ENCODE measurements at places on chromosomes 11 and 22.

GRCh38 chr11:103649401-103649895 is 387.0 kb upstream of the DDI1 start:
- no peak for DNase-seq

DNA sequence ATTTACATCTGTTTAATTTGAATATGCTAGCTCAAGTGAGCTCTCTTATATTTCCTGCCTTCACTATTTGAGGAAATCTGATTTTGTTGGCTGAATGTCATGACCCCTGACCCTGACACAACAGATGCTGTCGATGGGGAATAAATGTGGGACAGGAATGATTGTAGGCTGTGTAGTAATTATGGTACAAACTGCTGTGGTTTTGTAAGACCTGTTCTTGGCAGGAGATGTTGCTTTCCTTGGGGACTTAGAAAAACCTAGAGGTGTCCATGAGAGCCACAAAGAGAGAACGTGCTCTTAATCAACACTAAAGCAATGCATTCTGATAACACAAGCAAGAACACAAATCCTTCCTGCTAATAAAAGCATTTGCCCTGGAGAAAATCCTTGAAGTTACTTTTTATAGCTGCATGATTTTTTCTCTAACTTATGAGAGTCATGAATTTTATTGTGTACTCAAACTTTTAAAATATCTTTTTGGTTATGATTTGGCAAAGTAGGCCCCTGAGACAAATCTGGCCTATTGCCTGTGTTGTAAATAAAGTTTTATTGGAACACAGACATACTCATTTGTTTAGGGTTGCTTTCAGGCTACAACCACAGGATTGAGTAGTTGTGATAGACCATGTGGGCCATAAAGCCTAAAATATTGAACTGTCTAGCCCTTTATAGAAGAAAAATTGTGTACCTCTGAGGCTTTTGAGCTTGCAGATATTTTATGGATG is 90.2 kb downstream of the DDX10 start:
- DNase-seq: no peak

DNA sequence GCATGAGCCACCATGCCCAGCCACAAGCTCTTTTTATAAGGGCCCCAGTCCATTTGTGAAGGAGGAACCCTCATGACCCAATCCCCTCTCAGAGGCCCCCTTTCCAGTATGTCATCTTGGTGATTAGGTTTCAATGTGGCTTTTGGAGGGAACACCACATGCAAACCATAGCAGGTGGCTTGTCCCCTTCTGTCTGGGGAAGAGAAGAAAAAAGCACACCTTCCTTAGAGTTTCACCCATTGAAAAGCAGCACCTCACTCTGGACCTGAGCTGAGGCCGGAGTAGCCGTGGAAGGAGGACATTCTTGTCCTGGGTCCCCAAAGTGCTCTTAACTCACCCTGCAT is 25.4 kb downstream of the NEAT1 start:
- no peak for DNase-seq

- peak; percentile 6 for DNase-seq
Measured at GRCh38 chr11:65744026-65744698, 23.6 kb upstream of the RNASEH2C start.

- DNase-seq: no peak
Measured at GRCh38 chr22:32204040-32204855, 625 bp downstream of the RFPL2 start.

- no peak for DNase-seq
Measured at GRCh38 chr11:21321072-21321471, 651.7 kb downstream of the NELL1 start.

DNA sequence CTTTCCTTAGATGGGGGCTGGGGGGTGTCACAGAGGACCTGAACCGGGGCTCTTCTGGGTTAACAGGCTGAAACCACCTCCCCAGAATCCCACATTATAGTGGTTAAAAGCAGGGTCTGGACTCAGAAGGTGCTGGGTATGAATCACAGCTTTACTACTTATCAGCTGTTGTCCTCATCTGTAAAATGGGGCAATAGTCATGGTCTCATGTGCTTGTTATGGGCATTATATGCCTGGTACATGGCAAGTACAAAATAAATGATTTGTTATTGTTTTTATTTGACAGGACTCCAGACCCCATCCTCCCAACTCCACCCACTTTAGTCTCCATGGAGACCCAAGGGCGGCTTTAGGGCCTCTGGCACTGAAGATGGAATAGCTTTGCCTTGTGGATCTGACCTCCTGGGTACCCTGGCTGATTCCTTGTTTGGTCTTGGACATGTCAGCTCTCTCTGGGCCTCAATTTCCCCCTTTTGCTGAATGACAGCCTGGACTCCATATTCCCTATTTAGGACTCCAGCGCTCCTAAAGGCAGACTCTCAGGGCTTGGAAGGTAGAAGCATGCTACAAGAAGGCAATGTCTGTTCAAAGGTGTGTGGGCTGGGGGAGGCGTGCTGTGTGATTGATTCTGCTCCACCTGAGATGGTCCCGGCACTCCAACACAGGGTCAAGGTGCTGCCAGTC is 812 bp upstream of the SMTN start:
- DNase-seq: peak; percentile 15

DNA sequence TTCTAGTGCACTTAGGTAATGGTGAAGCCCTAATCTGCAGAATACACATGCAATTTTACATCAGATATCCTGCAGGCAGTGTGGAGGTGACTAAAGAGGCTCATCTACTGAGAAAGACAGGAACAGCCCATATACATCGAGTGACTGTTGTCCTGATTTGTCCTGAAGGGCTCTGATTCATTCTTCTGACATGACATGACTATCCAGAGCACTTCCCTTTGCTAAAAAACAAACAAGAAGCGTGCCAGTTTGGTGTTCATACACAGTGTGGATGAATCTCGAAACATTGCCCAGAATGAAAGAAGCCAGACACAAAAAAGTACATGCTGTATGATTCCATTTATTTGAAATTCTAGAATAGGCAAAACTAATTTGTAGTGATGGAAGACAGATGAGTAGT is 48.0 kb upstream of the AMPD3 start:
- DNase-seq: no peak

GRCh38 chr11:95033051-95033450 is 8.0 kb downstream of the KDM4E start:
- no peak for DNase-seq

DNA sequence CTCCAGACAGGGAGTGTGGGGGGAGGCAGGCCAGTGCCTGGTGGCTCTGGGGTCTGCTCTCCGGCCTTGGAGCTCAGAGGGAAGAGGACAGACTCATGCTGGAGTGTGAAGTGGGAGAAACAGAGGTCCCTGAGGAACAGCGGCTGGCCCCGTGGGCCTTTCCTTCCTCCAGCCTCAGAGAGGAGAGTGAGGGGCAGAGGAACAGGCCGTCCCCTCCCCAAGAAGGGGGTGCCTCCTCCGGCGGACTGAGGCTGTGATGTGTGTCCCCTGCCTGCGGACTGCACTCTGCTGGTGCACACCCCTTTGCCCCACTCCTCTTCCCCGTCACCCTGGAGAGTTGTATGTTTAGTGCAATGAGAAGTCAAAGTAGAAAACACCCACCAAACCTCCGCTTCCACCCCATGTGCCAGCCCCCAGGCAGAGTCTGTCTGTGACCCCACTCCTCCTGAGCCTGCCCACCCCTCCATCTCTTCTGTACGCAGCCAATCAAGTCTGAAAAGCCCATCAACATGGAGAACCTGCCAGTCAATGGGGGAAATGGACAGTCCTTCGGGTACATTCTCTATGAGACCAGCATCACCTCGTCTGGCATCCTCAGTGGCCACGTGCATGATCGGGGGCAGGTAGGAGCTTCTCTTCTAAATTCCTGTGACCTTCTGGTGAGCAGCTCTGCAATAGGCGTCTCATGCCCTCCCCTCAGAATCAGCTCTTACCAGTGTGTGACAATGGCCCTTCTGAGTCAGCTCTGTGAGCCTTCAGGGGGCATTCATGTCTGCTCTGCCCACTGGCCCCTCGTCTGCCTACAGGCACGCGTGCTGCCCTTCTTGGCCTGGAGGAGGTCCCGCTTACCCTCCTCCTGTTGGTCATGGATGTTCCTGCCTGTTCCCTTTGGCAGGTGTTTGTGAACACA is 39.0 kb downstream of the GLB1L2 start:
- no peak for DNase-seq

DNA sequence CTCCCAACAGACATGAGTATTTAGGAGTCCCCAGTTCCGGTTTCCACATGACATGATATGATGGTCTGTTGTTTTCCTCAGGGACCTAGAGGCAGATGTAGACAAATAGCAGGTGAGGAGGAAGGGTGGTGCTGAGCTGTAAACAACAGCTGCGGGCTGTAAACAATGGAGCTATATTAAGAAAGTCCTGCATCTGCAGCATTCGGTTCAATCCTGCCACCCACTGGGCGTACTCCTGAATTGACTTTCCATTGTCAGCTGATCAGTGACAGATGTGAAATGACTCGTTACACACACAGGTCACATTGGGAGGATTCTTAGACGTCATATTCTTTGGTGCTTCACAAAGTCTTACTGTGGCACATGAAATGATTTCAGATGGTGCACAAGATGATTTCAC is 26.8 kb upstream of the RAG1 start:
- DNase-seq: peak; percentile 82

- no peak for DNase-seq
Measured at GRCh38 chr22:30891781-30892180, 76.8 kb downstream of the MORC2 start.

DNA sequence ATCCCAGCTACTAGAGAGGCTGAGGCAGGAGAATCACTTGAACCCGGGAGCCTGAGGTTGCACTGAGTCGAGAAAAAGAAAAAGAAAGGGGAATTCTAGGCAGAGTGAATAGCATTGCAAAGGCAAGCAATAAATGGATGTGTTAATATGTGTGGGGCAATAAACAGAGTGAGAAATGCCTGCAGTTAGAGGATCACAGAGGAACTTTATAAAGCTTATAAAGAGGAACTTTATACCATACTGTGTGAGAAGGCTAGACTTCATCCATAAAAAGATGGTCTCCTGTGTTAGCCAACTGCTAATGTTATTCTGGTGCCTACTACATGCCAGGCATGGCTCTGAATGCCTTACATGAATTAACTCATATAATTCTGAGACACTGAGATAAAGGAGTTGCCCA is 841 bp downstream of the B3GNT6 start:
- no peak for DNase-seq

DNA sequence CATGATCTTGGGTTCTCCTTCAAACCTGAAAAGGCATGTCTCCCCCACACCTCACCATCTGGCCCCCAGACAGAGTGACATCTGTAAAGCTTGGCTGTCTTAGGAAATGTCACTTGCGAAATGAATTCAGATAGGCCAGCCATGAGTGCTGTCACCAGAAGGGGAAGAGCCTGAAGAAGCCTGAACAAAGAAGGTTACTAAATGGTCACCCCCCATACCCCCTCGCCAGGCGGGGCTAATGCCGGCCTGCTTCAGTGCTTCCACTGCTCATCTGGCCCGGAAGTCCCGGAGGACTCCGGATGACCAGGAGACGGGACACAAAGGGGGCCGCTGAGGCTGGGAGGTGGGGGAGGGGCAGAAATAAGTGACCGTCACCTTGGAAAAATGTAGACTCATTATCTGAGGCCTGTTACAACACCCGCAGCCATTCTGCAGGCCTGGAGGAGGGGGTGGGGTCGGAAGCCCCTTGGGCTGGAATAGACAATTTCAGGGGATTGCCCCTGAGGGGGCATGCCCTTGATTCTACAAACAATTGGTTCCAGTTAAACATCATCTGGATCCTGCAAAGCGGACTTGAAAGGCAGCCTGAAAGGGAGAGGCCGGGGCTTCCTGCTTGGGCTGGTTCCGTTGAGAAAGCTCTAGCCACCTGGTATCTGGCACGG is 43.2 kb downstream of the NAT10 start:
- no peak for DNase-seq

DNA sequence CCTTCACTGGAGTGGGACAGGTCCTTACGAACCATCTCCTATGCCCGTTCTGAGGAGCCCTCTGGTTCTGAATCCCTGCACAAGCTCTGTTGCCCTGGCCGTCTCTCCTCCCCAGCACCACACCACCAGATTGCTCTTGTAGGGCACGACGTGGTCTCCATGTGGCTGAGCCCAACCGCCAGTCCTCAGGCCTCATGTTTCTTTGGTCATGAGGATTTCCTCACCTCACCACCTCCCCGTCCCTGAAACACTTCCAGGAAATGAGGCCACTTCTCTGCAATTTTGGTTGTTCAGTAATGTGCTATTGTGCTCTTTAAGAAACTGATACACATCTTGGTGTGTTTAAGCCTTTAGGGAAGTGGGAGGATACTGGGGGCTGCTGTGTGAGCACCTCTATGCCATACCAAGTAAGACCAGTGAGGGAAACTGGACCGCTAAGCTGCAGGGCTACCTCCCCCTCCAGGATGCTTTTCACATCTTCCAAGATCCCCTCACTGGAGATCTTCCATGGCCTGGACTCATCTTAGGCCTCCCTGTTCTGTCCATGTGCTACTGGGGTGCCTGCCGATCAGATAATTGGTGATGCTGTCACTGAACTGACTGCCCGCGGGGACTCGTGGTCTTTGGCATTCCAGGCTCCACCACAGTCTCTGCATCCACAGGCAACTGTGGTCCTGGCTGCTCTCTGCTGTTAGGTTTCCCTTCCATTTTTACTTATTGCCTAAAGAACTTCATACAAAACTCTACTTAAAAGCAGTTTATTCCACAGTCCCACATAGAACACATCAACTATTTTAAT is 21.9 kb downstream of the DRICH1 start:
- no peak for DNase-seq

- DNase-seq: no peak
Measured at GRCh38 chr11:64020976-64021756, 14.6 kb upstream of the FLRT1 start.

GRCh38 chr22:22519591-22519990 is 479 bp downstream of the ZNF280A start:
- DNase-seq: no peak

- DNase-seq: peak; percentile 82
Measured at GRCh38 chr11:110026858-110027626, 66.2 kb upstream of the ZC3H12C start.

DNA sequence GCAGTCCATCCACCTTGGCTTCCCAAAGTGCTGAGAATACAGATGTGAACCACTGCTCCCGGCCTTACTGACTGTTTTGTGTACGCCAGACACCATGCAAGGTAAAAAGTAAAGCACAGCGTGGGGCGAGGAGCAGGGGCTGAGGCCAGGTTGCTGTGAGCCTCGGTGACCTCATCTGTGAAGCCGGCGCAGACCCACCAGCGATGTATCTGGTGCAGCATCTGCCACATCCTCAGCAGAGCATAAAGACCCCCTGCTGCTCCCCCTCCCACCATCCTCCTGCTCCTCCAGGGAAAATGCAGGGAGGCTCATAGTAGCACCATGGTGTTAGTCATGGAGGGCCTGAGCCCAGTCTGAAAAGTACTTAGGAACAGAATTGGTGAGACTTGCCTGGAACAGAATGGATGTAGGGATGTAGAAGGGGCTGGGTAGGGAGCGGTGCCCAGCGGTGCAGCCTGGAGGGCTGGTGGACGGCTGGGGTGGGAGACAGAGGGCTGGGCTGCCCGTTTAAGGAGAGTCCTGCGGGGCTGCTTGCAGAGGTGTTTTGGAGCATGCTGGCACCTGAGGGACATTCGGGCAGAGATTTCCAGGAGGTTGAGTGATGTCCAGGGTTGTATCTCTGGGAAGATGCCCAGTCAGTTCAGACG is 462.4 kb downstream of the BRD1 start:
- DNase-seq: no peak
